ENCODE measurements at places on chromosomes 12 and 14.

GRCh38 chr12:56948881-56949280 lies 8.5 kb downstream of the RDH16 start:
- DNase-seq: no peak

GRCh38 chr12:90010089-90010488 lies 301.5 kb upstream of the ATP2B1 start:
- no peak for DNase-seq

DNA sequence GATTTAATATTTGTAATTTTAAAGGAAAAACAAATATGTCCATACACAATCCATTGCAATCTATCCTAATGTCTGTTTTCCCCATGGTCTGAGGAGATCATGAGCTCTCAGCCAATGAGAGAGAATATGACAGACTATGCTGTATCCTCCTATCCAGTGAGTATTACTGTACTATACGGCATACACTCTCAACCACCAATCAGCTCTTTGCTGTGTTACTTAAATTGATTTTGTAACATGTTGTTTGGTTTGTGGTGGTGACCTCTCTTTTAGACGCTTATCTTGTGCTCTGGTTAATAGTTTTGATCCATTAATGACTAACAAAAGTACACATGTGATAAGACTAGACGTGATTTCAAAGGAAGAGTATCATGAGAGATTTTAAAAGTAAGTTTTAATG lies 231.5 kb upstream of the FOXN3 start:
- no peak for DNase-seq

- DNase-seq: no peak
Measured at GRCh38 chr12:122304924-122305323, 38.6 kb upstream of the VPS33A start.

GRCh38 chr14:89502966-89503365 lies 85.9 kb upstream of the FOXN3 start:
- DNase-seq: no peak

- DNase-seq: no peak
Measured at GRCh38 chr14:99512110-99512449, 30.9 kb downstream of the CCNK start.

GRCh38 chr12:103973909-103974308 lies 8.2 kb downstream of the TDG start:
- no peak for DNase-seq

DNA sequence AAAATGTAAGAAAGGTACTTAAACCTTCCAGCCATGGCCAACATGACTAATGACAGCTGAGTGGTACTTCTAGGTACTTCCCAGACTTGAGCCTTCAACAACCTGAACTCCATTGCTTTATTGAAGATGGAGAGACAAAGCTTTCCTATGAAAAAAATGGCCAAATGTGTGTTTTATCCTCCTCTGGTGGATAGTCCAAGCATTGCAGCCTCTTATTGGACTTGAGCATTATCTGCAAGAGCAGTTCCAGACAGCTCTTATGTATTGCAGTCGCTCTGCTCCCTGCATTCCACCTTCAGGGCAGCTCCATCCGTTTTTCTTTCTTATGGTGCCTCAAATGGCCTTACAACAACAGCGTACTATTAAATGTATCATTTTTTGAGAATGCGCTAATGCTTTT lies 588.2 kb downstream of the NRXN3 start:
- peak; percentile 1 for DNase-seq

DNA sequence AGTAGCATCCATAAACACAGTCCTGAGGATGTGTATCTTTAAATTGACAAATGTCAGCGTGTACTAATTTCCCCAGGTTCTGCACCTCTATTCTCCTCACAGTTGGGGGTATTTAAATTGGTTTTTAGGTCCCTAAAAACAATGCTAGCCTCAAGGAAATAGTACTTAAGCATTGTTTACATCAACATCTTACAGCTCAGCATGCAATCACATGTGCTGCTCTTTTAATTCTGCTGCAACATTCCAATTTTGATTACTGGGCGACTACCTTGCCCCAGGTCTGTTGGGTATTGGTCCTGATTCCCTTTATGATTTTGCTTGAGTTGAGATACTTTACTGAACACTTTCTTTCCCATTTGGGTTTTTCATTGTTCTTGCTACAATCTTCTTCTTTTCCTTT lies 616.6 kb downstream of the CCER1 start:
- DNase-seq: no peak

- no peak for DNase-seq
Measured at GRCh38 chr12:12790956-12791355, 5.5 kb downstream of the APOLD1 start.

DNA sequence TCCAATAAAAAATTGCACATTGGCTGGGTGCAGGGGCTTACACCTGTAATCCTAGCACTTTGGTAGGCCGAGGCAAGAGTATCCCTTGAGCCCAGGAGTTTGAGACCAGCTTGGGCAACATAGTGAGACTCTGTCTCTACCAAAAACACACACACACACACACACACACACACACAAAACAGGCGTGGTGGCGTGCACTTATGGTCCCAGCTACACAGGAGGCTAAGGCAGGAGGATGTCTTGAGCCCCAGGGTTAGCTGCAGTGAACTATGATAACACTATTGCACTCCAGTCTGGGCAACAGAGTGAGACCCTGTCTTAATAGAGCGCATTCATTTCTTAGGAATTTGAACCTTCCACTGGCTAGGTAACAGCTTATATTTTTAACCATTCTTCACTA lies 42.9 kb upstream of the BICD1 start:
- DNase-seq: no peak

- no peak for DNase-seq
Measured at GRCh38 chr12:88889326-88890110, 309.2 kb upstream of the KITLG start.

- no peak for DNase-seq
Measured at GRCh38 chr12:90514325-90514724, 440.7 kb downstream of the CCER1 start.

DNA sequence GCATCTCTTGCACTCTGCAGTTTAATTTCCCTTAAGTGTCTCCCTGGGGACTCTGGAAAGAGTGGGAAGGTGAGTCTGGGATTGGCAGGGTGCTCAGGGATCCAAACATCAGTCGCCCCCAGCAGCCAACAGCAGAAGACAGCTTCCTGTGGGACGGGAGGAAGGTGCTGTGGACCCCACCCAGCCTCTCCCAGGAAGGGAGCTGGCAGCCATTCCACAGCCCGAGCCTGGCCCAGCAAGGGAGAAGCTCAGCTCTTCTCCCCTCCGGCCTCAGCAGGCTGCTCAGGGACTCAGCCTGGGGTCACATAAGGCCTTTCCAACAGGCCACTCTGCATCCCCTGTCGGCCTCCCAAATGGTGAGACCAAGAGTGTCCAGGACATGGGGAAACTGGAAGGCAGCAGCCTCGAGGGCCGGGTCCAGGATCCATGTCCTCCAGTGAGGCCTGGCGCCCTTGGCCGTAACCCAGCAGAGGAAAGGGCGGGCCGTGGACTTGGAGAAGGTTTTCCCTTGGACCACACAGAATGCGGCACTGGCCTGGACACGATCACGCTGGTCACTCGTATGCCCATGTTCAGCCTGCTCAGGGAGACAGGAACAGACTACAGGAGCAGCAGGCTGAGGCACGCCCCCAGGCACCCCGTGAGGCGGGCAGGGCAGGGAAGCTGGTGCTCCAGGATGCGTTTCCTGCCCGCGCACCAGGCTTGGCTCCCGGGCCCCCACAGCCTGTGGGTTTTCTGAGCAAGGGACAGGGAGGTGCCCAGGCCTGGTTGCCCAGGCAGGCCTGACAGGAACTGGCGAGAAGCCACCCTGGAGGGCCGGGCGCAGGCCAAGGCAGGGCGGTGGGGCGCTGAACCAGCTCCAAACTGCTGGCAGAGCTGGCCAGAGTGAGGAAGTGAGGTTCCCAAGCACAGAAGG lies 3.5 kb downstream of the XRCC3 start:
- DNase-seq: no peak

DNA sequence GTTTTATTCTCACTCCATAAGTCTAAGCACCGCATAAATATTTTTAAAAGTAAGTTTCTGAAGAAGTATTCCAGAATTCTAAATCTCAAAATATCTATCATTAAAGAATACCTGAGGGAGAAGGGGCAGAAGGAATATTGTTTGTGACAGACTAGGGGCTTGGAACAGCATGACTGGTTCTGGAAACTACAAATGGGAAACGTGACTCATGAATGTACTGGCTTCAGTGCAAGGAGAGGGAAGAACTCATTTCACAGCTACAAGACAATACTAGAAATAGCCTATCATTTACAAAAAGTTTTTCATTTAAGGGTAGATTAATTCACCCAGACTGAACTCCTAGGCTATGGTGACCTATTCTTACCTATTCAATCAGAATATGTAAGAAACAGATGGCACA lies 121.3 kb downstream of the SLC25A21 start:
- DNase-seq: no peak

- DNase-seq: no peak
Measured at GRCh38 chr14:102953100-102953499, 30.6 kb downstream of the AMN start.

DNA sequence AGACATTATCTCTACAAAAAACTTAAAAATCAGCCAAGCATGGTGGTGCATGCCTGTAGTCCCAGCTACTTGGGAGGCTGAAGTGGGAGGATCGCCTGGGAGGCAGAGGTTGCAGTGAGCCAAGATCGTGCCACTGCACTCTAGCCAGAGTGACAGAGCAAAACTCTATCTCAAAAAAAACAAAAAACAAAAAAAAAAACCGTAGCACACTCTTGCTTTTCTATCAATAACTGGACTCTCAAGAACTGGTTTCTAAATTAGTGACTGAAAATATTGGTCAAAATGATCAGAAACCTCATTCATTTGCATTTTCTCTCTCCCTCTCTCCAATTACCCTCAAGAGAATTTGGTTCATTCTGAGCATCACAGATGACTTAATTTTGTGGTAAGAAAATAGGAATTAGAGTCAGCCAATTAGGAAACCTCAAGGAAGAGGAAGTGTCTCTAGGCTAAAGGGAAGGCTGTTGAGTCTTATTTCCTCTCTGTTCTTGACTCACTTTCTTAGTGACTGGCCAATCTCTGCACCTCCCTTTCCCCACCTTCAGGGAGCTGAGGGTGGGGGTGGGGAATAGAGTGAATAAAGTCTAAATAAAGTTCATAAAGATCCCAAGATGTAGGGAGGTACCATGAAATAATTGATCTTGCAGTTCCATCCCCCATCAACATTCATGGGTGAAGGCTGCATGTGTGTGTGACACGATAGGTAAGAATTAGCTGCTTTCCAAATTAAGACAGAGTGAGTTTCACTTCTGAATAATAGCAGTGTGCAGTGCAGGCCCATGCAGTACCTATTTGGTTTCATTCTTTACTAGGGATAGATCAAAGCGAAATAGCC lies 6.8 kb upstream of the PSMA6 start:
- DNase-seq: peak; percentile 79

DNA sequence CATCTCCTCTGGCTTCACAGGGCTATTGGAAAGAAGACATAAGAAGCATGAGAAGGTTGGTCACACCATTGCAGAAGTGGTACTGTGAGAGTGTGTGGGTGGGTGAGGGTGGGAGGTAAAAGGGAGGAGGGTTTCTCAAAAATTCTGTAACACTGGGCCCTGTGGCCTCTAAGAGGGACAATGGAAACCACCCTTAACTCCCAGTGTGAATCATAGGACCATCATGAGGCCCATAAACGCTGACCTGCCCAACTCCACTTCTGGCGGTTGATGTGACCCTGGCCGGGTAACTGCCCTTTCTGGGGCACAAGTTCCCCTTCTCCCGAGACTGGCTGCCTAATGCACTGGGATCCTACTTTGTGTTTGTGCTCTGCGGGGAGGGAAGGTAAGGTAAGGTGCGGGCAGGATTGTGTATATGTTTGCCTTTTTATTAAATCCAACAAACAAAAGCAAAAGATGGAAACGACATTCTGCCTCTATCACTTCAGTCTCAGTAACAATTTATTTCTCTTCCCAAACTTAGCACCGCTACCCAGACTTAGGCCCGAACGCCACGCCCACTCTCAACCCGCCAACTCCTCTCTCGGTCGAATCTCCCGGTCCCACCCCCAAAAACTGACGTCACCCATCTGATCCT lies 551 bp downstream of the METTL1 start:
- DNase-seq: peak; percentile 96

GRCh38 chr12:58364389-58365086 lies 423.2 kb downstream of the ATP23 start:
- no peak for DNase-seq

GRCh38 chr12:87939182-87939581 lies 90.0 kb downstream of the C12orf50 start:
- no peak for DNase-seq

DNA sequence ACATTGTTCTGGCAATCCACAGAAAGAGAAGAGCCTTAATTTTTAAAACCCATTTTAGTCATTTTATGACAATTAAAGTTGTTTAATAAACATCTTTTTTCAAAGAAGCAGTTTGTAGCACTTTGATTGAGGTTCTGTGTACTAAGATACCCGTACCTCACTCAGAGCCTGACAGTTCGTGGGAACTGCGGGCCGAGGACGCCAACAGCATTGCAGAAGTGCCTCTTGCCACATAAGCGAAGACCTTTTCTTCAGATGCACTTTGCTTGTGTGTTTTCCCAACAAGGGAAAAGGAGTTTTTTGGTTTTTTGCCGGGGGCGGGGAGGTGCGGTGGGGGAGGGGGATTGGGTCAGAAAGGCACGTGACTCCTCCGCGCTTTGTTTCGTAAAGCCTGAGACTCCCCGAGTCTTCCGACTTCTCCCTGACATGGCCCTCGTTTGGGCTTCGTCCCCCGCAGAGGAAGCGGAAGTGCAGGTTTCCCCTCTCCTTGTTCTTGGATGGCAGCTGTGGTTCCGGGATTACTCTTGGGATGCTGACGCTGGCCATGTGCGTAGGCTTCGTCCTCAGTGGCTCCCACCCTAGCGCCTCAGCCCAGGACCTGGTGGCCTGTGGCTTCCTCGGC lies 70.8 kb downstream of the WDR20 start:
- peak; percentile 36 for DNase-seq

DNA sequence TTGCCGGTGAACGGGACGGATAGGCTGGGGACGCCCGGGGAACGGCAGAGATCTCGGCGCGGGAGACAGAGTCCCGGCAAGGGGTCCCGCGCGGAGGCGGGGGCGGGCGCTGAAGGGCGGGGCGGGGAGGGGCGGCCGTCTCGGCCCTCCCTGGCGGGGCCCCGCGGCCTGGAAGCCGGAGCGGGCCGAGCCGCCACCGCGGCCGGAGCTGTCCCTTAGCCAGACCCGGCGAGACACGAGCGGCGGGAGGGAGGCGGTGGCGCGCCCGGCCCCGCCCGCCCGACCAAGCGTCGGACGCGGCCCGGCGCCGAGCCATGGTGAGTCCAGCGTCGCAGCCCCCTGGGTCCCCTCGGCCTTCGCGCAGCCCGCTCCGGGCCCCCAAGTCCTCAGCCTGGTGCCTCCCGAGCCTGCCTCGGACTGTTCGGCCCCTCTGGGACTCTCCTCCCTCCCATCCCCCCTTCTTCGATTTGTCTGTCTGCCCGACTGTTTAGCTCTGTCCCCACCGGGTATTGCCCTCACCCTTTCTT lies at the start of gene ARHGEF40:
Gene ARHGEF40 (plus strand): TSS at position 222 of the 527 bp plus-strand sequence. CDS start 93 bp downstream, at position 315.
- DNase-seq: peak; percentile 47

- DNase-seq: peak; percentile 57
Measured at GRCh38 chr14:61090432-61091216, 109.6 kb downstream of the SLC38A6 start.

Measured in suppressor macrophage treated with lipopolysaccharide for 1 hour (primary cell).